Activated CD4-positive, CD25-positive, alpha-beta regulatory T cell (primary cell): ENCODE measurements at places on chromosomes 2 and 18.

DNA sequence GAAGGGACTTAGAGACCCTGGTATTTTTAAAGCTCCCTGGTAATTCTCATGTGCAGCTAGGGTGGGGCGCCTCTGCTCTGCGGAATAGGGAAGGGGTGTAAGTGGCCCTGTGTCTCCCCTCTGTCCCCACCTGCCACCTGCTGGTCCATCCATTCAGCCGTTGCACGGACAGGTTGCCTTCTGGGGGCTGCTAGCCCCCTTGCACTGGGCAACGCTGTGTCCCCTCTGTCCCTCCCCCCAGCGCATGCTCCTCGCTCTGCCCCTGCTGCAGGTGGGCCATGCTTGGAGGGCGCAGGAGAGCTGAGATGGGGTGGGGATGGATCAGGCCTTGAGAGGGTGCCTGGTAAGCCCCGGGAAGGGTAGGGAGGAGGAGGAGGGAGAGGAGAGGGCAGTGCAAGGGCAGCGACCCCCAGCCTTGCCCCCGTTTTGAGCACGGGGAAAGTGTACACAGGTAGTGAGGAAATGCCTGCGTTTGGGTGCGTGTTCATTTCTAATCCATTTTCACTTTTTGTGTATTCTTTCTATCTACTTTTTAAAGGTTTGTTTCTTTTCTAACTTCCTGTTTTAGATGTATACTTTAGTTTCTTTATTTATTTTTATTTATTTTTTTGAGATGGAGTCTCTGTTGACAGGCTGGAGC is 23.9 kb downstream of the RRM2 start:
- DNase-seq: no peak

DNA sequence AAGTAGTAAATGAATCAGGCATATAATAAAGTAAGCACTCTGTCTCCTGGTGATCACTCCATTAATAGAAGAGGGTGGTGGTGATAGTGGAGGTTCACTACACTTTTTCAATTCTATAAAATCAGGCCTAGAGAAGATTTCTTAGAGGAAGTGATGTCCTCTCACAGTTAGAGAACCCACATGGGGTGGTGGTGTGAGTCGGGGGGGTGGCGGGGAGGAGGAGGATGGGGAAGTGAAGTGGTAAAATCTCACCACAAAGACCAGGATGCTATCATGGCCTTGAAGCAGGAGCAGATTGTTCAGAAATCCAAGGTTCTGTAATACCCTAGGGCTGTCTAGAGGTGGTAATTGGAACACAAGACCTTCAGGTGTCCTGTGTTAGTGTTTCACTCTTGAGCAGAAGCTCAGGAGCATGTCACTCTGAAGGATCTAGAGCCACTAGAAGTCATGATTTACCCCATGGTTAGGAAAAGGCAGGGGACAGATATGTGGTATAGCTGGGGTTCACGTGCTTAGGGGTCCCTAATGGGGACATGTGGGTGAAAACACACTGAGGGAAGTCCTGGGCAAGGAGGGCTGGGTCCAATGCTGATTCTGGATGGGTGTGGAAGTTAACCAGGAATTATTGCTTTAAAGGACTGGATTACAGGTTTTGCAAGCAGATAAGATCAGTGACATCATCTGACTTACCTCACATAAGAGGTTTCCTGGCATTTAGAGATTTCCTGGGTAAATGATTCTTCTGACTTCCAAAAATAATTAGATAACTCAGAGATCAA is 31.0 kb downstream of the RNF125 start:
- no peak for DNase-seq

DNA sequence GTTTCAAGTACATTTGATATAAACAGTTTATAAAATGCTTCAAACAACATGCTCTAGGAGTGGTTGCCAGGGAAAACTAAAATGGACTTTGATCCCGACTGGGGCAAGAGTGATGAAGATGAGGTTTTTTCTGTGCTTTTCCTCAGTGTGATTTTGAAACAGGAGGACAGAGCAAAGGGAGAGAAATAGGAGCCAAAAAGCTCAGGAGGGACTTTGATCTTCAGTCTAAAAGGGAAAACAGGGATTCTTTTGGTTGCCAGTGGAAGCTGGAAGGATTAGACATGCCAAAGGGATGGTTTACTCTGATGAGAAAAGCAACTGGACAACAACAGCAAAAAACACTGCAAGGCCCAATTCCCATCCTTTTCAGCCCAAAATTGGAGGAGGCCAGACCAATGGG is 95.5 kb downstream of the LTBP1 start:
- no peak for DNase-seq

DNA sequence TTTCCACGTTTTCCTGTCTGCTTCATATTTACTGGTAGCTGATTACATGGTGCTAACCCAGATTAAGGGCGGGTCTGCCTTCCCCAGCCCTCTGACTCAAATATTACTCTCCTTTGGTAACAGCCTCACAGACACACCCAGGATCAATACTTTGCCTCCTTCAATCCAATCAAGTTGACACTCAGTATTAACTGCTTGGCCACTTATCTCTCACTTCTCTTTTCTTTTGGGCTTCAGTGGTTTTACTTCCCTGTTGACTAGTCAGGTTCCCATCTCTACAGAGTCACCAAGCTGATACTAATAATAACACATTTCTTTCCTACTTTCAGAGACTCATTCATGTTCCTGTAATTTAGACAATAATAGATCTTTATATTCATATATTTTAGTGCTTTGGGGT is 302.2 kb upstream of the MAP2 start:
- DNase-seq: no peak

- DNase-seq: no peak
Observed at GRCh38 chr18:9323750-9324445, 10.7 kb upstream of the TWSG1 start.

DNA sequence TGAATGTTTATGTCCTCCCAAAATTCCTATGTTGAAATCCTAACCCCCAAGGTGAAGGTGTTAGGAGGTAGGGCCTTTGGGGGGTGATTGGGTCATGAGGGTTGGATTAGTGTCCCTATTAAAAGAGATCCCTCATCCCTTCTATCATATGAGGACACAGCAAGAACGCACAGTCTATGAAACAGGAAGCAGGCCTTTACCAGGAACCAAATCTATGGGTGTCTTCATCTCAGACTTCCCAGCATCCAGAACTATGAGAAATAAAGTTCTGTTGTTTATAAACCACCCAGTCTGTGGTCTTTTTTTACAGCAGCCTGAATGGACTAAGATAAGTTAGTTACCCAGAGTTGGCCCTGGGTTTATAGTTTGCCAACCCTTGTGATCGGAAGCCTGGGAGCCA is 153.1 kb downstream of the INO80D start:
- no peak for DNase-seq

- DNase-seq: no peak
Observed at GRCh38 chr2:156311976-156312375, 20.5 kb downstream of the NR4A2 start.

DNA sequence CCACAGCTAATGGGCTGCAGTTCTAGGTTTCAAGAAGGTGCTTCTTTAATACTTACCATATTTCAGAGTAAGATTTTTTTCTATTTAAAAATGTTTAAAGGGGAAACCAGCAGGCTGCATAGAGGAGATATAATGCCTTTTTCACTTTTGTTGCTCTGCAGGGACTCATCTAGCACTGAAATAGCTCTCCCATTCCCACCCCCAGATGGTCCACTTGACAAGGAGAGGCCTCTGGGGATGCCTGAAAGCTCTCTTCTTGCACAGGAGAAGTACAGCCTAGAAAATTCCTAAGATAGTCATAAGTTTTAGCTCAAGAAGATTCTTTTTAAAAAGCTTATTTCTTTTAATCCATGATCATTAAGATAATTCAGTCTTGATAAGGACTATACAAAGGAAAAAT is 126.4 kb downstream of the CDH2 start:
- no peak for DNase-seq

GRCh38 chr2:176650104-176650837 is 381.0 kb downstream of the MTX2 start:
- DNase-seq: no peak

DNA sequence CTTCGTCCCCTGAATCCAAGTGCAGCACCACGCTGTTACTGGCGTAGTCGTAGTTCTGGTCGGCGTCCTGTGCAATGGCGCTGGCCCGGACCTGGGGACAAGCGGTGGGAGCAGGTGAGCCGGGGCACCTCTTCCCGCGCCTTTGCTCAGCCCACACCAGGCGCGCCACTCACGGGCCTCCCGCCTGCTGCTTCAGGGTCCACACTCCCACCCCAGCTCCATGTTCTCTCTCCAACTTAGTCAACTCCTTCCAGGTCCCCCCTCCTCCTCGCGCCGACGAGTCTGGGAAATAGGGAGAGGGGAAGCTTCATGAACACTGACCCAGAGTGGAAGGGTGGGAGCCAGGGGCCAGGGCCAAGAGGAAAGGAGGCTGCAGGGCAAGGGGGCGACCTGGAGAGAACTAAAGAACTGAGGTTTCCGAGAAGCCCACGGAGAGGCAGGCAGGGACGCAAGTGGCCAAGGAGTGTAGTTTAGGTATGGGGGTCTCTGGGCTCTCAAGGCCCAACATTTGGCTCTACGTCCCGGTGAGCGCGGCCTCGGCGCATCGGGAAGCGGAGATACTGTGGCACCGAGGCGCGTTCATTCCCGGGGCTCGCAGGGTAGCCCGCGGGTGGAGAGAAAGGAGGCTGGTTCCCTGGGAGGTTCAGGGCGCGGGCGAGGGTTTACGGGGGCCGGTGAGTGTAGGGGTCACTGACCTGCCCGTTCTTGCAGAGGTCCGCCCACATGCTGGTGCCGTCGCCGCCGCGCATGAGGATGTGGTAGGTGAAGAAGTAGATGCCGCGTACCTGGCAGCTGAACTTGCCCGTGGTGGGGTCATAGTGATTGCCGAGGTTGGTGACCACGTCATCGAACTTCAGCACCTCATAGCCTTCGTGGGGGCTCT is 1.4 kb downstream of the C1QL2 start:
- no peak for DNase-seq

- no peak for DNase-seq
Observed at GRCh38 chr2:47006374-47007222, 91.0 kb upstream of the MCFD2 start.

DNA sequence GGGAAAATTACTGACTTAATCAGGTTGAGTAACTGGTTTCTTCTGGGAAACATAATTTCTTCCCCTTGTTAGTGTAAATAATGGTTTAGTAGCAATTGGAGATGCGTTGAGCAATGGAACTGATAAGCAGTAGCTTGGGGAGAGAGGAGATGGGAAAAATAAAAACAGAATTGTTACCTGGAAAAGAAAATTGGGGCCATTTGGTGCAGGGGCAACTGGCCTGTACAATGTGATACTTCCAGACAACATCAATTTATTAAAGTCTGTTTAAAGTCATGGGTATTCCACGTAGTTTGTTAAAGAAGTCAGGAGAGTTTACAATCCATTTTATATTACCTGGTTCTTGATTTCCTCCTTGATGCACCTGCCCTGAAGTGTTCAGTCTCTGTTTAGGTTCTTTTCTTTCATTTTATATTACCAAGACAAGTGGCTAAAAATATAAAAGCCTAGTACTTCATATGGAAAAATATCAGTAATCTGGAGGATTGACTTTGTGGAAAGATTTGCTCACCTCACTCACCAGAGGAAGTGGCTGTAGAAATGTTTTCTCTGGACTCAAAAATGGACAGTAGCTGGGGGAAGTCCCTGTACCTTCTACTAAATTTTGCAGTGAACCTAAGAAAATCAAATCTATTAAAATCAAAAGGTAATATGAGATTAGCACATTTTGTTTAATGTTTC is 161.0 kb downstream of the DDX1 start:
- no peak for DNase-seq

DNA sequence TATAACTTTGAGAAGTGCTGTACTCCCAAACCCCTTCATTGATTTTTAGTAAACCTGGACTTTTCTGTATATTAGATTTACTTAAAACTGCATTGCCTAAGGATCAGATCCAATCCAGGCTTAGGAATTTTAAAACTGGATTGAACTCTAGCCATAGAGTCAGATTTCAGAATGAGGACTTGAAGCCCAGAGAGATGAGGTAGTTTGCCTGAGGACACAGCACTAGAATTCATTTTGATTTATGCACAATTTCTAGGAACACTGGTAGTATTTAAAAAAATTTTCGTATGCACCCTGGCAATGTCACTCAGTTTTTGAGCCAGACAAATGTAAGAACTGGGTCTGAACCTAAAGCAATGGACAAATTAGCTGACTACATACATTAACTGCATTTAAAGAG is 144.9 kb downstream of the KCTD1 start:
- no peak for DNase-seq

GRCh38 chr2:152243761-152244640 is 68.4 kb upstream of the STAM2 start:
- DNase-seq: no peak

DNA sequence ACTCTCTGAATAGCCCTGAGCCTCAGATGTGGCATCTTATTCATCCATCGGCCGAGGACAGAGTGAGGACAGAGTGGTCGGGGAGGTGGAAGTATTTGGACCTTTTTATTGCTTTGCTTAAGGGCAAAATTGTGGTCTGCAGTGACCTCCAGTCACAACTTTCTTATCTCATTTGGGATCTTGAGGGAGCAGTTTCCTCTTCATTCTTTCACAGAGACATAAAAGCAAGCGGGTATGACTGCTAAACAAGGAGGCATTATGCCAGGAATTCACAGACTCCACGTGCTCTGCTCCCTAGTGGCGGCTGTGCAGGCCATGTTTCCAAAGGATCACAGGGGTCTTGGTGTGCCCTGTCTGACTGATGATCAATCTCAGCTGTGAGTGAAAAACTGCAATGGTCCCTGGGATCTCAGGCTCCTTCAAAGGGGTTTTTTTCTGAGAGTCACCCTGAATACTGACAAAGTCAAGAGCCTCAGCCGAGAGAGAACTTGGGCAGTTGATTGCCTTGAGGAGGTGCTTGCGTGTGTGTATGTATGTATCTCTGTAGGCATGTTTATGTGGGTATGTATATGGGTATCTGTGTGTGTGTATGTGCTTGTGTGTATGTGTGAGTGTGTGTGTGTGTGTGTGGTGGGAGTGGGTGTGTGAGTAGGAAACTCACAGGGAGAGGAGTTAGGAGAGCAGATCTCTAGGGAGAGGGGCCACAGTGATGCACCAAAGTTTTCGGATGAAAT is 47.7 kb downstream of the RAPGEF4 start:
- no peak for DNase-seq

GRCh38 chr18:24616653-24617052 is 156.2 kb downstream of the HRH4 start:
- no peak for DNase-seq

- DNase-seq: no peak
Observed at GRCh38 chr2:134247679-134248078, 6.2 kb upstream of the MGAT5 start.
